ENCODE measurements at places on chromosomes 2 and 18.
A peak's percentile ranks its signal among the peaks of the same experiment; 100 is the strongest.

- no peak overlapping the region for H3K4me3 ChIP-seq
- DNase-seq = no peak
- H3K27me3 ChIP-seq = no peaks in the 10 kb centered on the region
- H3K4me1 ChIP-seq = peaks cover 15% of the 10 kb centered on the region
These were observed 268.7 kb downstream of the GLI2 start for GRCh38 chr2:121004359-121004758.

DNA sequence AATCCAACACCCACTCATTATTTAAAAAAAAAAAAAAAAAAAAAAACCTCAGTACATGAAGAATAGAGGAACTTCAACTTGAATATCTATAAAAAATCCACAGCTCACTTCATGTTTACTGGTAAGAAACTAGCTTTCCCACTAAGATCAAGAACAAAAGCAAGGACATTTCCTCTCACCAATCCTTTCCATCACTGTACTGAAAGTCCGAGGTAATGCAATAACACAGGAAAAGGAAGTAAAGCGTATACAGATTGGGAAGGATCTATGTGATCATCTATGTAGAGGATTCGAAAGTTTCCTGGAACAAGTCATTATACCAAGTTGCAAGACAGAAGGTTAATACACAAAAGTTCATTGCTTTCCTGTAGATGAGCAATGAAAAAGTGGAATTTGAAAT is 63.2 kb downstream of the ROCK2 start:
- H3K4me1 ChIP-seq = peaks cover 5% of the 10 kb centered on the region
- peaks cover 51% of the 10 kb centered on the region for H3K36me3 ChIP-seq
- no peaks in the 10 kb centered on the region for H3K27me3 ChIP-seq

DNA sequence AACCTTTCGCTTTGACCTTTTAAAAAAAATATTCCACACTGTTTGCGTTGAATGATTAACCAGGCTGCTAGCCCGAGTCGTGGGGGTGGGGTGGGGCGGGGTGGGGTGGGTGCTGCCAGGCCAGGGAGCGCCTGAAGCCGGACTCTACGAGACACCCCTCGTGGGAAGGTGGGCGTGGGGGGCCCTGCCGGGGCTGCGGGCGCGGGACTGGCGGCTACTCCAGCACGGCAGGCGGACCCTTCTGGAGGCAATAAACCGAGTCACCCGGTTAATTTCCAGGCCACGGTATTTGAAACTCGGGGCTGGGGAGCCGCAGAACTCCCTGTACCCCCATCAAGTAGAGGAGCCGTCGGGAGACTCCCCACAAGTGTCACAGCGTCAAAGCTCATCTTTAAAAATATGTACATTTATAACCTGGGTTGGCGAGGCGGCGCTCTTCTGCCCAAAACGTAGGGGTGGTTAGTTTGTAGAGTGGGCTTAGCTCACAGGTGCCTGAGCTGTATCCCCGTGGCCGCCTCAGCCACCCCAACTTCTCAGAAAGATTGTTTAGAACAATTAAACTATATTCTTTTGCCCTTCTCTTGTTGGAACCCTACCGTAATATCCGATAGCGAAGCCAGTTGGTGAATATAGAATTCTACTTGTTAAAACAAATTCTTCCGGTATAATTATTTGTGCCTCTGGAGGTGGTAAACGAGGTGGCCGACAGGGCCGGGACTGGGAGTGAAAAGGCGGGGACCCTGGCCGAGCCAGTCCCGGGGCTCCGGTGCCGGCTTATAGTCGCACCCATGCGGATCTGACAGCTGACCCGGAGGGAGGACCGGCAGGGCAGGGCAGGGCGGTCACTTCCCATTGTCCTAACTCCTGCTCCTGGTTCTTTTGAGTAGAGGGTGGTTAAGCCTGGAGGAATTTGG is 1.4 kb downstream of the B3GNT2 start:
- peak overlapping the region; percentile 93 for H3K4me3 ChIP-seq
- H3K36me3 ChIP-seq = no peaks in the 10 kb centered on the region
- peak; percentile 14 for DNase-seq
- H3K27ac ChIP-seq = no peak overlapping the region
- peaks cover 20% of the 10 kb centered on the region for H3K4me1 ChIP-seq

- no peak overlapping the region for H3K27ac ChIP-seq
- DNase-seq = no peak
- peaks cover 12% of the 10 kb centered on the region for H3K4me1 ChIP-seq
These were observed 44.4 kb upstream of the LRRTM4 start for GRCh38 chr2:77566582-77566981.

GRCh38 chr18:69177702-69178101 is 223.0 kb upstream of the DOK6 start:
- H3K4me1 ChIP-seq = no peaks in the 10 kb centered on the region
- no peaks in the 10 kb centered on the region for H3K27me3 ChIP-seq
- H3K27ac ChIP-seq = no peak overlapping the region
- no peak for DNase-seq
- no peaks in the 10 kb centered on the region for H3K36me3 ChIP-seq
- H3K4me3 ChIP-seq = no peak overlapping the region

GRCh38 chr2:50763776-50764175 is 268.2 kb downstream of the NRXN1 start:
- no peak for DNase-seq
- no peak overlapping the region for H3K27ac ChIP-seq
- H3K36me3 ChIP-seq = no peaks in the 10 kb centered on the region
- H3K4me3 ChIP-seq = no peak overlapping the region
- no peaks in the 10 kb centered on the region for H3K27me3 ChIP-seq
- no peaks in the 10 kb centered on the region for H3K4me1 ChIP-seq

DNA sequence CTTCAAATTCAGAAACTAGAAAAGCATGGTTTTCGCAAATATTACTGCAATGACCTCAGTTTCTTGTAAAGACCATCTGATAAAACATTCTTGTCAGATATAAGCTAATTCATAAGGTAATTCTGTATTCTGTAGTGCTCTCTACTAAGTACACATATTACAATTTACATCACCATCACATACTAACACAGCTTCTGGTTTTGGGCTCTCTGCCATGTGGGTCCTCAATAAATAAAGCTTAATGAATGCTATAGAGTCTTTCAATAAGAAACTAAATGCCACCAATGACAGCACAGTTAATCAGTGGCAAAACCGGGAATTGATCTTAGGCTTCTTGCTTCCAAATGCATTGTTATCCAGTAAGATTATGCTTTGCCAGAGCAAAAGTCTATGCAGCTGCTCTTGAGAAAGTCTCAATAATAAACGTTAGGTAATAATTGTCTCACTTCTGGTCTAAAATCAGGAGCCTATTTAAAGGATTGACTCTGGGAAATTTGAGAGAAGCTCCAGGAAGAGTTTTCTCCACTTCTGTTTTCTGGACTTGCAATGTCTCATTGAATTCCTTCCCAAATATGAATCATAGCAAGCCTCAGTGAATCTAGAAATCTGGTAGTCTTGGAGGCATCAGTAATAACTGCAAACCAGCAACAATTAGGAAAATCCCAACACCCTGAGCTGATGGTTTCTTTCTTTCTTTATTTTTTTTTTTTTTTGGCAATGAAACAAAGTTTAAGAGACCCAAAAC is 67.9 kb upstream of the RAPGEF4 start:
- no peak overlapping the region for H3K4me3 ChIP-seq
- no peaks in the 10 kb centered on the region for H3K27me3 ChIP-seq
- no peaks in the 10 kb centered on the region for H3K4me1 ChIP-seq
- H3K27ac ChIP-seq = no peak overlapping the region

GRCh38 chr2:150464270-150464669 is 23.2 kb downstream of the RND3 start:
- no peak overlapping the region for H3K27ac ChIP-seq
- H3K4me3 ChIP-seq = no peak overlapping the region
- H3K4me1 ChIP-seq = no peaks in the 10 kb centered on the region
- peaks cover 7% of the 10 kb centered on the region for H3K36me3 ChIP-seq
- DNase-seq = no peak

- DNase-seq = no peak
- no peak overlapping the region for H3K27ac ChIP-seq
- no peaks in the 10 kb centered on the region for H3K27me3 ChIP-seq
- no peak overlapping the region for H3K4me3 ChIP-seq
- peaks cover 19% of the 10 kb centered on the region for H3K4me1 ChIP-seq
- H3K36me3 ChIP-seq = no peaks in the 10 kb centered on the region
These were observed 135.7 kb downstream of the MAIP1 start for GRCh38 chr2:200091126-200091525.

- DNase-seq = no peak
- peaks cover 24% of the 10 kb centered on the region for H3K36me3 ChIP-seq
- H3K27me3 ChIP-seq = no peaks in the 10 kb centered on the region
- H3K27ac ChIP-seq = no peak overlapping the region
These were observed 7.0 kb downstream of the GCFC2 start for GRCh38 chr2:75703589-75704287.

DNA sequence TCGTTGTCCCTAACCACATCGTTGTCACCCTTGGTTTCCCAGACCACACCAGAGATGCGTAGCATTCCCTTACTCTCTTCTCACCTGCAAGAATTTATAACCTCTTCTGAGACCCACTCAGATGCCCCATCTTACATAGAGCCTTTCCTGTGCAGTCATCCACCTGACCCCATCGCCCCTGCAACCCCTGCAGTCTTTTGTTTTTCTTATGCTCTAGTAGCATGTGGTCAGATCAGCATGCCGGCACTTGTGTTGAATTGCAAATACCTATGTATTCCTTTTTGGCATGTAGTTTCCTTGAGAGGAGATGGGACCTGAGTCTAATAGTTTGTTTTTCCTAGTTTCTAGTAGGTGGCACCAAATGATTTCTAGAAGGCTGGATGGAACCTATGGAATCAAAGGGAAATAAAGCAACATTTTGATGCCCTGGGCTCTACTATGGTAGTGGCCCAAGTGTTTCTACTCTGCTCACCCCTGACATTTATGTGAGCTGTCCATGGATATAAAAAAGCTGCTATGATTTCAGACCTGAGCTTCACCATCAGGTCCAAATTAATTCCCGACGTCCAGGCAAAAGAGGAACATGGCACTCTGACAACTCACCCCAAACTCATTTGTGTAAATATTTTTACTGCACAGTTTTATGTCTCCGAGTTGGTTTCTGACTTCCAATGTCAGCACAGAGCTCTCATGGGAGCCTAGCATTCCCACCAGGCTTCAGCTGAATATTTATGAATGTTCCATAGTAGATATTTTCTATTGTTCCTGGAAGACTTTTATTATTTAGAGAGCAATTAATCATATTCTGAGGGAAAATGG is 143.6 kb downstream of the RNF144A start:
- no peak overlapping the region for H3K4me3 ChIP-seq
- H3K36me3 ChIP-seq = peaks cover 14% of the 10 kb centered on the region
- H3K4me1 ChIP-seq = no peaks in the 10 kb centered on the region
- DNase-seq = no peak
- H3K27ac ChIP-seq = no peak overlapping the region

- H3K36me3 ChIP-seq = peaks cover 28% of the 10 kb centered on the region
- no peak overlapping the region for H3K4me3 ChIP-seq
- H3K4me1 ChIP-seq = peaks cover 26% of the 10 kb centered on the region
- DNase-seq = no peak
- no peak overlapping the region for H3K27ac ChIP-seq
These were observed 100.4 kb downstream of the HIBCH start for GRCh38 chr2:190219186-190219585.

GRCh38 chr2:25362434-25363145 is 20.9 kb upstream of the DNMT3A start:
- H3K27ac ChIP-seq = no peak overlapping the region
- H3K36me3 ChIP-seq = no peaks in the 10 kb centered on the region
- peak overlapping the region; percentile 2 for H3K4me3 ChIP-seq
- no peak for DNase-seq

GRCh38 chr2:53874401-53874950 is 14.7 kb upstream of the GPR75 start:
- no peak for DNase-seq
- peaks cover 9% of the 10 kb centered on the region for H3K4me1 ChIP-seq
- peaks cover 12% of the 10 kb centered on the region for H3K36me3 ChIP-seq
- H3K27ac ChIP-seq = no peak overlapping the region
- no peaks in the 10 kb centered on the region for H3K27me3 ChIP-seq

GRCh38 chr2:172977270-172978062 is 98.2 kb upstream of the MAP3K20 start:
- peaks cover 6% of the 10 kb centered on the region for H3K4me1 ChIP-seq
- no peaks in the 10 kb centered on the region for H3K36me3 ChIP-seq
- no peak overlapping the region for H3K27ac ChIP-seq
- no peak overlapping the region for H3K4me3 ChIP-seq
- no peaks in the 10 kb centered on the region for H3K27me3 ChIP-seq

- no peak overlapping the region for H3K27ac ChIP-seq
- DNase-seq = no peak
- no peaks in the 10 kb centered on the region for H3K27me3 ChIP-seq
- no peaks in the 10 kb centered on the region for H3K4me1 ChIP-seq
- no peaks in the 10 kb centered on the region for H3K36me3 ChIP-seq
These were observed 93.0 kb upstream of the SLC39A10 start for GRCh38 chr2:195563857-195564512.

DNA sequence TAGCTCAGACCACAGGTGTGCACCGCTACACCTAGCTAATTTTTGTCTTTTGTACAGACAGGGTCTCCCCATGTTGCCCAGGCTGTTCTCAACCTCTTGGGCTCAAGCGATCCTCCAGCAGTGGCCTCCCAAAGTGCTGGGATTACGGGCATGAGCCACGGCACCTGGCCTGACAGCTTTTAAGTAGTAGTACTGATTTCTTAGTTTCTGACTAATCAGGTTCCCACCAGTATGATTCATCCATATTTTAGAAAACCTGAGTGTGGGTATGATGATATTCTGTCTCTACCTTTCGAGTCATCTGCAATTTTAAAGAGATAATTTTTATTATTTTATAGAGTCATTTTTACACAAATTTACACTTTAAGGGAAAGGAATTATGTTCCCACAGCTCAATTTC is 46.4 kb upstream of the GULP1 start:
- H3K4me3 ChIP-seq = no peak overlapping the region
- H3K36me3 ChIP-seq = no peaks in the 10 kb centered on the region
- no peak overlapping the region for H3K27ac ChIP-seq
- H3K4me1 ChIP-seq = no peaks in the 10 kb centered on the region

DNA sequence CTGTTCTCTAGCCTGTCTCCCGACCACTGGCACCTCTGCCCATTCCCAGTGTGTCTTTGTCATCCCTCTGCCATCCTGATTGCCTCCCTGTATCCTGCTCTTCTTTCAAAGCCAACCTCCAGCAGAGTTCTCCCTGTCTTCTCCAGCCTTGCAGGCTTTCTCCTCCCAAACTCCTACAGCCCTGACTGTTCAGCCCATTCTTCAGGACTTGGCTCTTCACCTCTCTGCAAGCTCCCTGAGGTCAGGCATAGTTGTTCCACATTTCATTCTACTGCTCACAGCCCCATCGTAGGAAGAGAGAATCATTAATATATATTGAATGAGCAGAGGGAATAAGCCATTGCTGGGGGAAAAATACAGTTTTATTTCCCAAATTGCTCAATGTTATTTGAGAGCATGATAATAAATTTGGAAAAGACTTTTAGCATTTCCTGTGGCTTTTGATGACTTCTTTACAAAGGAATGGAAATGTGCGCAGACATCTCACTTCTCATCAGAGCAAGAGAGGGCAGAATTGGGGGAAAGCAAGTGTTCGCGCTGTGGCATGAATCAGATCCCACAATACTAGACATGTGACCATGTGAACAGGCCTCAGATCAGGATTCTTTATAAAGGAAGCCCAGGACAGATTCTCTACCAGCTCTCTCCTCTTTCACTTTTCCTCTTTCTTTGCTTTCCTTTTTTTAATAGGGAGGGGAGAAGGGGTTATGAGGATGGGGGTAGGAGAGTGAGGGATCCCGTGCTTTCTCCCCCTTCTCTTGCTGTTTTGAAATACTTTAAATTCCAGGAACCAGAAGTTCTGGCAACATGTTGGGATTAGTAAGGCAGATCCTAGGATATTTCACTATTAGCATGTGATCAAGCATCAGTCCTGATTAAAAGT is 37.4 kb downstream of the EPAS1 start:
- H3K27me3 ChIP-seq = peaks cover 6% of the 10 kb centered on the region
- H3K36me3 ChIP-seq = no peaks in the 10 kb centered on the region
- no peak overlapping the region for H3K4me3 ChIP-seq
- no peak for DNase-seq

GRCh38 chr18:48825101-48825745 is 125.5 kb downstream of the SMAD7 start:
- no peak overlapping the region for H3K4me3 ChIP-seq
- no peak for DNase-seq
- H3K27ac ChIP-seq = no peak overlapping the region
- H3K4me1 ChIP-seq = peaks cover 55% of the 10 kb centered on the region
- peaks cover 19% of the 10 kb centered on the region for H3K36me3 ChIP-seq

Measured in neural crest cell (in vitro differentiated cells).